AG08395 (cell line): ENCODE measurements at places on chromosomes 12 and 14.

GRCh38 chr12:105674871-105675699 is 344.6 kb downstream of the C12orf75 start:
- DNase-seq: no peak

- DNase-seq: no peak
These were observed 264.9 kb downstream of the NAV3 start for GRCh38 chr12:78095623-78096022.

DNA sequence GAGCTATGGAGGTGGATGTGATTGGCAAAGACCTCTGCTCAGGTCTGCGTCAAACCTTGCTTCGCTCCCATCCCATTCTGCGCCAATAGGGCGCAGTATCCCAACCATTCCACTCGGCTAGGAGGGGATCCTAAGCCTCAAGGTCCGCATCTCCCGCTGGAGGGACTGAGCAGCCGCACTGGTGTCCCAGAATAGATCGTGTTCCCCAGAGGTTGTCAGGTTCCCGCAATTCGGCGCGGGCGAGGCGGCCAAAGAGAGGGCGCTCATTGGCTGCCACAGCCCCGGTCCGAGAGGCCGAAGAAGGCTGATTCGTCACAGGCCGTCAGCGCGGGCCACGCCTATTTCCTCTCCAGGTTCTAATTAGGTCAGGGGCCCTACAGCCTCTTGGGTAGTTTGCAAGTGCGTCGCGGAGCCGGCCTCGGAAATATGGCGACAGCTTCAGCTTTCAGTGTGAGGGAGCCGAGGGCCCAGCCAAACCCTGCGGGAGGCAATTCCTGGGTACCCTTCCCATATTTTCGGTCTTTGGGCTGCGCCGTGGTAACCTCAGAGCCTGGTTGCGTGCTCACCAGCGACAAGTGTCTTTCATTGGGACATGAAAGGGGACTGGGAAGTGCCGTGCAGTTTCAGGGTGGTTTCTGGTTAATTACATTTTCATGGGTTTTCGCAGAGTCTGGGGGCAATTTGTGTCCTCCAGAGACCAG is 5.0 kb downstream of the OR10AD1 start:
- DNase-seq: peak; percentile 97

- no peak for DNase-seq
These were observed 1241.4 kb upstream of the TMEM132C start for GRCh38 chr12:127025545-127025944.

DNA sequence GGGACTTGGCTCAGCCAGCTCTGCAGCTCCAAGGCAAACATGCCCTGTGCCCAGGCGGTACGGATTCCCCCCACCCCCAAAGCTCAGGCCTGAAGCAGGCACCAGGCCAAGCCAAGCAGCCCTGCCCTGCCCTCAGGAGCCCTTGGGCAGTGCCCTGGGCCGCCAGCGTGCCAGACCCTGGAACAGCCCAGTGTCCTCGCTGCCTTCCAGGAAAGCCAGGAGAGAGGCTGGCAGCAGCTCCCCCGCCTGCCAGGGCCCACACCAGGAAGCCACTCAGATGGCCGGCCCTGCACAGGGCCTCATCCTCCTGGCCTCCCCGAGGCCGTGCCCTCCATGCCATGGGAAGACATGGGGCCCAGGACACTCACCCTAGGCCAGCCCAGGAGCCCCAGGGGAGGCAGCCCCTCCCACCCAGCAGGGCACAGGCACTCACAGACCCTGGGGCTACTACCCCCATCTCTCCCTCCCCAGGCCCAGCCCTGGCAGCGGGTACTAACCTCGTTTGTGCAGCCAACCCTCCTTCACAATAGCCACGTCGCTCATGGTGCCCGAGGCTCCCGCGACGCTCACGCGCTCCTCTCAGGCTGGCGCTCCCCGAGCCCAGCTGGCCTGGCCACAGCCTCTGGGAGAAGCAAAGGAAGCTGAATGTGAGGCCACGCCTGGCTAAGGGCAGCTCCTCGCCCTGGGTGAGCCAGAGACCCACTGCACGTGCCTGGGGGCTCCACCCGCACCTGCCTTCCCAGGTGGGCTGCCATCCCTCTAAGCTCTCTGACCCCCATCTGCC is 3.3 kb downstream of the AKT1 start:
- DNase-seq: no peak

DNA sequence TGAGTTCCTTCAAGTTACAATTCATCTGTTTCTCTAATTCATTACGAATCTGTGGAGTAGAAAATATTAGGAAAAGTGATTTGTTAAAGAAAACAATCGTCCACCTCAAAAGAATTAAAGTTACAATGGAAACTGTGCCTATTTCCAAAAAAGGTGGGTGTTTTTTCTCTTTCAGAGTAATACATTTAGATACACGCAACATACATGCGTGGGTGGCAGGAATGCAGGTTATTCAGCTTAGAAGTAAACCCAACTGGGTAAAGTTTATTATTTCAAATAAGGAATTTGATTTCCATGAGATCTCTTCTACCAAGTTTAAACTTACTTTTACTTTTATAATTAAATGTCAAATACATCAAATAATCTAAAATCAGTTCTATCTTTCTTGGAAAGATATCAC is 52.2 kb downstream of the SSH1 start:
- DNase-seq: no peak

- no peak for DNase-seq
These were observed 145.0 kb downstream of the KIF21A start for GRCh38 chr12:39297891-39298290.

- DNase-seq: no peak
These were observed 12.3 kb downstream of the GPR19 start for GRCh38 chr12:12683725-12684124.

DNA sequence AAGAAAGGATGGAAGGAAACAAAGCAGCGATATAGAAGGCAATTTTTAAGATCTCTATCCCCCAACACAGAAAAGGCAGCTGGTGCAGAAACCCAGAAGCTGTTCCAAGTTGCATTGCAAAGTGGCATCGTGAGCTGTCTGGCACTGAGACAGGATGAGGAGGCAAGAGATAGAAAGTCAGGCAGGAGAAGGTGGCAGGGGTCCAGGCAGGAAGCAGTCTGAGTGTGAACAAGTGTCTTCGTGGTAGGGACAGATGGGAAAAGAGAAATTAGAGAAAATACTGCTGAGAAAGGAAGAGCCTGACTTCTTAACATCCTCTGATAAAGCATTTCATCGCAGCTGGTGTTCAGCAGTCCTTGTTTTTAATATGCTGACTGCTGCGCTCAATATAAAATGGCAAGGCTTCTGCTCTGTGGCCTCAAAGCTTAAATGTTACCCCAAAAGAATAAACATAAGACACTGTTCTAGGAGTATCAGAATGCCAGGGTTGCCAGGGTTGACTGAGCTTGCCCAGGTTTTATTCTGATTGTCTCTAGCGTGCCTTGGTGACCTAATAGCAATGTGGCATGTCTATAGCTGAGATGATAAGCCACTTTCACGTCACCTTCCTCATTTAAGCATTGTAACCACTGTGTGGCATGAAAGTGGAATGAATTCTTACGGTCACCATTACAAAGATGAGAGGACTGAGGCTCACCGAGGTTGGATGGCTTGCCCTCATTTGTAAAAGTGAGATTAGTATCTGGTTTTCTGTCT is 397.6 kb downstream of the NUAK1 start:
- peak; percentile 54 for DNase-seq

- no peak for DNase-seq
These were observed 256.2 kb downstream of the PAWR start for GRCh38 chr12:79434561-79434960.

- DNase-seq: no peak
These were observed 10.0 kb downstream of the RSRC2 start for GRCh38 chr12:122516544-122517361.

DNA sequence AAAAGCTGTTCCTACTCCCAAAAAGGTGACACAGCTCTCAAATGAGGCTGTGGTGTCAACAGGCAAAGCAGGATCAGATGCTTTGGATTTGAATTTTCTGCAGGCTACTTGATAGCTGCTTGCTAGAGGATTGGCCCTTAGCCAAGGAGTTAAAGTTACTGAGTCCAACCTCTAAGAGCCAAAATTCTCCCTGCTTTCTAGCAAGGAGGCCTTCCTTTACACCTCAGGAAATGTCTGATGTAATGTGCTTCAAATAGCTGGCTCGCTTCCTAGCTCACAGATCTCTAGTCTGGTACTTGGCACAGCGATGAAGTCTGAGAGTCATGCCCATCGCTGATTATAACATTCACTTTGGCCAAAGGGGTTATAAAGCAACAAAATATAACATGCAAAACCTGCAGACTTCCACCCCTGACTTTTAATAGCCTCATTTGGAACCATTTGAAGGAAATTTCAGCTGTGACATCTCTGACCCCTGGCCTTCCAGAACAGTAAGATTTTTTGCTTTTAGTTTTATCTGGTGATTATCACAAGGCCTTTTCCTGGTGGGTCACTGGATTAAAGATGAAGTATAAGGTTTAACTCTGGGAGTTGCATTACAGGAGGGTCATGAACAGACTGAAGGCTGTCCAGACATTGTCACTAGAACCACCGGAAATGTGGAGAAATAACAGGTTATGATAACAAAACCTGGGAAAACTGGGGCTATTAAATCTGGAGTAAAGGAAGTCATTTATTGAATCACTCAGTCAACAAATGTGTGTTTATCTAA is 189.7 kb downstream of the EPS8 start:
- DNase-seq: peak; percentile 13

DNA sequence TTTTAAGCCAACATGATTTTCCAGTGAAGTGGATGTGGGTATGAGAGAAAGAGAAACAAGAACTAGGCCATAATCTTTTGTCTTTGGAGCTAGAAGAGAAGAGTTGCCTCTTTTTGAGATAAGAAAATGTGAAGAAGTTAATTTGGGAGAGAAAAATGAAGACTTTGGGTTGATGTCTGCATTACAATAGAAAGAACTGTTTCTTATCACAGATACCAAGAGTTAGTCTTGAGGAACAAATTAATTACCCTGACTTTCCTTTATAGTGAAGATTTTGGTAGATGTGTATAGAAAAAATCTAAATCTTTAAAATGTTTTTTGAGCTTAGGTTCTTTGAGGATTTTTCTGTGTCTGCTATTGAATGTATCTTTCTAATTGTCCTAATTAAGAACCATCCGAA is 4.2 kb downstream of the A2M start:
- no peak for DNase-seq

DNA sequence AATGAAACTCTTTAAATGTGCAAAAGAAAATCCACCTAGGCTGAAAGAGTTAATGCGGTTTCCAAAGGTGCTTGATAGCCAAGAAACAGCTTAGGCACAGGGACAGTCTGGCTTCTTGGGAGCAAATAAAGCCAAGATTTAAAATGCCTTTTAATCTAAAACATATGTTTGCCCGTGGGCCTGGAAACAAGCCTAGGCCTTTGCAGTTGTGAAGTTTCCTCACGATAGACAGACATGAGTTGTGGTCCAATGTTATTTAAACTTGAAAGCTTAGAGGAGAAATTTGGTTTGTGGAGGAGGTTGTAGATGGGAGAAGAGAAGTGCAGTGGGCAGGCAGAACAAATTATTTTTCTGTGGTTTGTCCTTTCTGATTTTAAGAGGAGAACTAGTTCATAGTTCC is 29.8 kb downstream of the PROX2 start:
- peak; percentile 62 for DNase-seq

DNA sequence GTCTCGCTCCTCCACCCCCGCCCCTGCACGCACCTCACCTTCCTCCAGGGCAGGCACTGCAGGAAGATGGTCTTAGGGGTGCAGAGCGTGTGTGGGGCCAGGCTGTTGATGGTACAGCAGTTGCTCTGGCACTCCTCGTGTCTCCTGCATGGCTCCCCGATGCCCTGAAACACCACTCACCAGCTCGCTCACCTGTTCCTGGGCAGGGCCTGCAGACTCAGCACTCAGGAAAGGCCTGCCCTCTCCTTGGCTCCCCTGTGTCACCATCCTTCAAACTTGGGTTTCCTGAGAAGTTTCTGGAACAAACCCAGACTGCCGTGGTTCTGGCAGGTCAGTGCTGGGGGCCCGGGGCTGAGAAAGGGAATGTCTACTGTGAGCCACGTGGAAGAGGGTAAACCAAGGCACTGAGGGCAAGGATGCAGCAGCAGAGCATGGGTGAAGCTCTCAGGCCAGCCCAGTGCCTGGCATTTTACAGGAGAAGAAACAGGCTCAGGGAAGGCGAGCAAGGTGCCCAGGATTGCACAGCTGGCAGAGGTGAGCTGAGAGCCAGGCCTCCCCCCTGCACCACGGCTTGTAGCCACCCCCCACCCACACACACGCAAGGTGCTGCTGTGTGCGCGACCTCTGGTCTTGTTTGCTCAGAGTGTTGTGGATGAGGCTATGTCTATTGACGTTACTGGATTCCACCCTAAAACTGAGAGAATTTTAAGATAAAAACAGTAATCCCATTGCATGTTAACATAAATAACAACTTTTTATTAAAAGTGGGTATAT is 5.5 kb downstream of the LRCOL1 start:
- DNase-seq: no peak

DNA sequence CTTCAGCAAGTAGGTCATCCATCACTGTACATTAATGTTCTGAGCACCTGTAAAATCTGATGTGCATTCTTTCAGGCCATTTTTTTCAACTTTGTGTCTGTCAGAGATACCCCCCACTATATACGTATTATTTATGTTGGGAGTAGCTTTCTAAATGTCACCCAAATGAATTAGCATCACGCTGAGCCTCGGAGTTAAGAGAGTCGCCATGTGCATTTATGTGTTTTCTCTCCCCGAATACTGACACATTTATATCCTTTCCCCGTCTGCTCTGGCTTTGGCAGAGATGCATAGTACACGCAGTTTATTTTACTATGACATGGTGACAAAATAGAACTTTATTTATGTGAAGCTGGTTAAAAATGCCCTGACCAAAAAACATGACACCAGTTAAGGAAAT is 216.4 kb downstream of the SLC25A21 start:
- no peak for DNase-seq

- DNase-seq: no peak
These were observed 76.9 kb downstream of the KICS2 start for GRCh38 chr12:64145226-64145625.

DNA sequence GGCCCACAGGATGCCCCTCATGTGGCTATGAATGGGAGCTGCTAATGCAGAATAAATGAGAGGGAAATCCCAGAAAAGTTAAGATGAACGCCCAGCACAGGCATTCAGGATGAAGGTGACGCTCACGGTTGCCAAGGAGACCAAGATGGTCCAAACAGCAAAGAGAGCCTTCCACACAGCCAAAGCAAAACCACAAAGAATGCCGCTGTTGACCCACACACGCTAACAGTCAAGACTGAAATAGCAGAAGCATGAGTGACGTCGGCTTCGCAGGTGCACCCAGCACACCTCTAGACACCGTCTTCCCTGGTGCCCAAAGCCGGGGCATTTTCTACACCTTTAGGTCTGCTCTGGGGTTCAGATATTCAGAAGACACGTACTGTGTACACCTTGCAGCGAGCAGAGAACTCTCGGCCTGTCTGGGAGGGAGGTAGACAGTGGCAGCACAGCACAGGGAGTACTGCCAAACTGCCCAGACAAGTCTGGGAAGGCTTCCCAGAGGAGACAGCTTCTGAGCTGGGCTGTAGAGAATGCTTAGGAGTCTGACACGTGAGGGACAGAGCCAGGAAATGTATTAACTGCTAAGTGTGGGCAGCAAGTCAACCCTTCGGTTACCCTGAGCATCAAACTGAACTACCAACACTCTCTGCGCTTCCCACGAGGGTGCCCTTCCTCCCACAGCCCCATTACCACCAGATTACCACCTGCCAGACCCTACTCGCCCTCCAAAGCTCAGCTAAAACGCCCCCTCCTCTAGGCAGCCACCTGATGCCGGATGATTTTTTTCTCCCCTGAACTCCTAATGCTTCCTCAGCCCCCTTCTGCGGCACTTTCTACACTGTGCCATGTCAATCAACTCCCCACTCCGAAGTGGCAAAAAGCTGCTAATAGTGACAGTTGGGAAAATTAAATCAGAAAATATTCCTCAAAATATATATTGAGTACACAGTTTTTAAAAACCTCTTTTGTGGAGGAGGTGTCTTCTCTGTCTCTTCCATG is 50.1 kb downstream of the CCDC88C start:
- DNase-seq: no peak
